Activated naive CD8-positive, alpha-beta T cell treated with anti-CD3 and anti-CD28 coated beads for 36 hours (primary cell): ENCODE measurements at places on chromosomes 11 and 22.
A peak's percentile ranks its signal among the peaks of the same experiment; 100 is the strongest.

DNA sequence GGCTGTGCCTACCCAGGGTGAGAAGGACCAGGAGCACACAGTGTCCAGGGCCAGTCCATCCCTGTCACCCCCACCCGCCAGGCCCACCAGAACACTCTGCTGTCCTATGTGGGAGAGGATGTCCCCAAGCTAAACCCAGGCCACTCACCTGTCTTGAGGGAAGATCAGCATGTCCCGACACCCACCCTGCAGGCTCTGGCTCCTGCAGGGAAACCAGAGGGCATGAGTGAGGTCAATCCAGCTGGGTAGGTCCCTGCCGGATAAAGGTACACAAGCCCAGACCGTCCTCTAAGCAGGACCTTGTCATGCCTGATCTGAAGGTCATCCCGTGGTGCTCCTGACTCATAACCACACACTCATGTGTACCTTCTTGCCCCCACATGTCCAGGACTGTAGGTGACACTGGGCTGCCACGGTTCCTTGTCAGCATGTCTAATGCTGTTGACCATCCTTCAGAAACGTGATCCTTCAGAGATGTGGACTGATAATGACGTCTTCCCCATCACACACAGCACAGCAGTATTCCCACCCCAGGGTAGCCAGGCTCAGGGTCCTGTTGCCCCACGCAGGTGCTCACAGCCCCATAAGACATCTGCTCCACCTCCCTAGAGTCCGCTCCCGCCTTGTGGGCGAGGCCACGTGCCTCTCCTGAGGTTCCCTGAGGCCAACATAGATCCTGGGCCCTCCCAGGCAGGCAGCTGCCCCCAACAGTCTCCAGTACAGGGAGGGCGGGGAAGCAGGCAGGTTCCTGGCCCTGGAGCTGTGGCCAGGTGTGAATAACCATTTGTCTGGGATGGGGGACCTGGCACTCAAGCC, 6.1 kb downstream of the ARVCF start:
- no peak for DNase-seq

DNA sequence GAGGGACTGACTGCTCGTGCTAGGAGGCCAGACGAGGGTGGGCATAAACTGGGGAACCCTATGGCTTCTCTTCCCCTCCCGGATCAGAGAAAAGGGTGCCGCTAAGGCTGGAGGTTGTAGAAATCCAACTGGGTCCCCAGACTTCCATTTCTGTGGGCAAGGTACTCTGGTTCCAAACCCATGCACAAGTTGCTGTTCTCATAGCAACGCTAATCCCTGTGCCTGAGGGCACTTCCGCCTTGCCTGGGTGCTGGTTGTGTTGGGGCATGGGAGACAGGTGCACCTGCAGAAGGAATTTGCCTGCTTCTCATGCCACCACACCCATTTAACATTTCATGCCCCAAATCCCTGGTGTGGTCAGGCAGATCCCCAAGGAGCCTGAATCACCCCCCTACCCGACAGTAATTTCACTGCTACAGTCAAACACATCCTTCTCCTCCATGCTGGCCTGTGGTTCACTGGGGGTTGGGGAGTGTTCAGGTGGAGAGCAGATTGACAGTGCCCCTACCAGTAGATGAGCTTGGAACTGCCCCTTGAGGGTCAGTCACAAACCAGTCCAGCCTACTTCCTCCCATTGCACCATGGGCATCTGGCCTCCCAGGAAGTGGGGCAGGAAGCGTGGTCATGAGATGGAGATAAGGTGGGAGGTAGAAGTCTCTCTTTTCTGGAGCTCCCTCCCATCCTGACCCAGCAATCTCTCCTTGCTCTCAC, 1.2 kb downstream of the C2CD2L start:
- peak; percentile 40 for DNase-seq

DNA sequence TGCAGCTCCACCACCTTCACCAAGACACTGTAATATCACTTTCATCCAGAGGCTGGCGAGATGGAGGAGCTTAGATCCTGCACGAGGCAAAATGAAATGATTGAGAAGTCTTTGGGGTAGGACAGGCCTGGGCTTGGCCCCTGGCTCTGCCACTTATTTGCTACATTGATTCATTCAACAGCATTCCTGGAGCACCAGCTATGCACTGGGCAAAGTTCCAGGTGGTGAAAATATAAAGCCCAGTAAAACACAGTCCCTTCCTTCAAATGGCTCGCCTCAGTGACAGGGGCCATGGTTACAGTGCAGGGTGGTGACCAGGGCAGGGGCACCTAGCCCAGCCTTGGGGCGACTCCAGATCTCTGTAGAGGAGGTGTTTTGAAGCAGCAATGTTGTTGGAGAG, 19.7 kb downstream of the ALX4 start:
- DNase-seq, result no peak

GRCh38 chr11:3905080-3905953, 49.9 kb downstream of the STIM1 start:
- peak; percentile 67 for DNase-seq

- DNase-seq, result no peak
Measured at GRCh38 chr22:28097627-28098026, 178.6 kb upstream of the PITPNB start.

- no peak for DNase-seq
Measured at GRCh38 chr11:34027516-34028408, 23.8 kb upstream of the CAPRIN1 start.

- no peak for DNase-seq
Measured at GRCh38 chr11:103662880-103663279, 373.6 kb upstream of the DDI1 start.

- DNase-seq, result no peak
Measured at GRCh38 chr22:38177926-38178604, 3.6 kb downstream of the PLA2G6 start.

DNA sequence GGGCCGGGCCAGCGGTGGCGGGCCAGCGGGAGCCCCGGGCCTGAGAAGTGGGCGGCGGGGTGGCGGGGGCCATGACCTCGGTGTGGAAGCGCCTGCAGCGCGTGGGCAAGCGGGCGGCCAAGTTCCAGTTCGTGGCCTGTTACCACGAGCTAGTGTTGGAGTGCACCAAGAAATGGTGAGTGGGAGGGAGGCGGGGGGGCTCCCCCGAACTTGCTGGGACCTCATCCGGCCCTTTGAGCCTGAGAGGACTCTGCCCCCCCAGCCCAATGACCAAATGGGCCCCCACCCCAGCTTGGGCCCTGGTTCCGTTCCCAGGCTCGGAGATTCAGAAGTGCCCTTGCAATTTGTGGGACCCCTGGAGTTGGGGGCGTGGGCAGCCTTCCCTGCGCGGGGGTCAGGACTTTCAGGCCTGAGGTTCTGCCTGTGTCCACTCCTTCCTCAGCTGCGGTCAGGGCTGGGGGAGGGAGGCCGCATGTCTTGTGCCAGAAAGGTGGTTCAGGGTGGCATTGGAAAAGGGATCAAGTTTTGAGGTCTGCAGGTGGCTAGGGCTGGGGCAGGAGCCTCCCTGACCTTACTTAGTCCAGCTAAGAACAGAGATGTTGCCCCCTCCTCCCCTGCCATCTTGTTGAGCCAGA, 496 bp downstream of the EHBP1L1 start:
- no peak for DNase-seq

GRCh38 chr11:76654980-76655379, 15.6 kb downstream of the LRRC32 start:
- DNase-seq, result no peak

DNA sequence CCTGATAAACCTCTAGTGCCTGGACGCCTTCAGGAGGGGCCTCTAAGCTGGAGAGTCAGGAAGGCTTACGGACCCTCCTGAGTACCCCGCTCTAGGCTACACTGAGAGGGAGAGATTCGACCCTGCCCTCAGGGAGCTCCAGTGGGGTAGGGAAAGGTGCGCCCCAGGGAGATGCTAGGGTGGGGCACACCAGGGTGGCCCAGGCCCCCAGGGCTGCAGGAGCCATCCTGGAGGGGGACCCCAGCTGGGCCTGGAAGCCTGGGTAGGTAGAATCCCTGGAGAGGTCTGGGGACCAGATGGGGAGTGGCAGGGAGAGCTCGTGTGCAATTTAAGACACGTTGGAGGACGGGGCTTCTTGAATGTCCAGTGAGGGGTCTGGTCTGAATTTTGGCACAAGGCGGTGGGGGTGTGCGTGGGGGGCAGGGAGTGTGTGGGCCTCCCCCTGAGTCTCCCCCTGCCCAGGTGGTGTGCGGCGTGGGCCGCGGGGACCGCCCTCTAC, 4.7 kb downstream of the CARNS1 start:
- DNase-seq, result peak; percentile 17

DNA sequence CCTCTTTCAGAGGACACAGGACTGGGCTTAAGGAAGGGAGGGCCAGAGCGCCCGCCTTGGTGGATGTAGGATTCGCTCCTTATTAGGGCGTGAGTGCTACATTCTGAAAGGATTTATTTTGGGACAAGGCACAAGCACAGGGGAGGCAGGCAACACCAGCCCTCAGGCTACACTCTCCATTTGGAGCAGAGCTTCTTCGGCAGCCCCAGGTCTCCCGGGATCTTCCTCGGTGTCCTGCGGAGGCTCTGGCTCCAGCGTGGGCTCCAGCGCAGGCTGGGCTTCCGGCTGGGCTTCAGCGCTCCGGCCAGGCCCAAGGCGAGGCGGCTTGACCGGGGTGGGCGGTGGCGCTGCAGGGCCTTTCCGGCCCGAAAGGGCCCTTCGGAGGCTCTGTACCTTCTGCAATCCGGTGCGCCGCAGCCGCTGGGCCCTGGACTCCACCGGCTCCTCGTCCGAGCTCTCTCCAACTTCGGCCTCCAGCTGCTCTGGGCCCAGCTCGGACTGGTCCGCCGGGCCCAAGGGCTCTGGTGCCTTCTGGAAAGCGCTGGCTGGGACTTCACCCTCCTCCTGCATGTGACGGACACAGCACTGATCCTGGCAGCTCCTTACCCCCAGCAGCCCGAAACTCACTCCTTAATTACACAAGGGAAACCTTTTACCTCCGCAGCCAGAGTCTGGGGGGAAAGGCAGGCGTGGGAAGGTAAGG, 1.1 kb downstream of the CAVIN3 start:
- no peak for DNase-seq

- DNase-seq, result no peak
Measured at GRCh38 chr22:21076912-21077625, 31.3 kb downstream of the LRRC74B start.

GRCh38 chr11:76660533-76661305, 9.8 kb downstream of the LRRC32 start:
- DNase-seq, result no peak

DNA sequence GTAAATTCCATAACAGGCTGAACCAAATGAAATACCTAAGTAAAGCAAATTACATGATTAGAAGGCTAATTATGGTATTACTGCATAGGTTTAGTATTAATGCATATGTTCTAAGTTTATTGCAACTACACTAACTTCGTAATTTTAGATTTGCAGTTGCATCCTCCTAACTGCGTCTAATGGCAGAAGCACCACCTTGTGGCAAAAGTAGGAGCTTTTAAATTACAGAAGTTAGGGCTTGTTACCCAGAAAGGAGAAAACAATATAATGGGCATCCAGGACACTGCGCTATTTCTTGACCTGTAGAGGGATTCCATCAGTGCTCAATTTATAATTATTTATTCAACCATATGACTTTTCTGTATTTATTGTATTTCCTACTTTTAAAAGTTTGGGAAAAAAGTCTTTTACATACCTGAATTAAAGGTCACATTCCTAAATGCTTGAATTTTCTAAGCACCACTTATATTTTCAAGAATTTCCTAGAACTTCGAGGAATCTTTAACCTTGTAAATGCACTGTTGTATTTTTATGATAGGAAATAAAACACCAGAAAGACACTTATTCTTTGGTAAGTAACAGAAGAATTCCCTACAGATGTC, 16.3 kb upstream of the GPR83 start:
- no peak for DNase-seq

GRCh38 chr11:17098658-17099057, 21.2 kb upstream of the RPS13 start:
- DNase-seq, result no peak

DNA sequence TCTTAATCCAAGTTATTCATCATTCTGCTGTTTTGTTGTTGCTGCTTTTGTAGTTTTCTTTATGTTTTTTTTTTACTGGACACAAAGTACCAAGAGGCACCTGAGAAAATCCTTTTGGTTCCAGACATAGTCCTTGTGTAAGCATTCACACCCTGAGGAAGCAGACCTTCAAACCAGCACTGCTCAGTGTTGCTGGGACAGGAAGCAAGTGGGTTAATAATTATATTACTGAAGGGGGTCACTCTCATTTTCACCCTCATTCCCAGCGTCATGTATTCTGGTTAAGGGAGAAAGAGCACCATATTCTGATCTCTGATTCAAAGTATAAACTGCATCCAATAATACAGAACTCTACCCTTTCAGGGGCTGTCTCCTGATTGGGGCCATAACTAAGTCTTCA, 5.9 kb upstream of the ALKBH3 start:
- no peak for DNase-seq

DNA sequence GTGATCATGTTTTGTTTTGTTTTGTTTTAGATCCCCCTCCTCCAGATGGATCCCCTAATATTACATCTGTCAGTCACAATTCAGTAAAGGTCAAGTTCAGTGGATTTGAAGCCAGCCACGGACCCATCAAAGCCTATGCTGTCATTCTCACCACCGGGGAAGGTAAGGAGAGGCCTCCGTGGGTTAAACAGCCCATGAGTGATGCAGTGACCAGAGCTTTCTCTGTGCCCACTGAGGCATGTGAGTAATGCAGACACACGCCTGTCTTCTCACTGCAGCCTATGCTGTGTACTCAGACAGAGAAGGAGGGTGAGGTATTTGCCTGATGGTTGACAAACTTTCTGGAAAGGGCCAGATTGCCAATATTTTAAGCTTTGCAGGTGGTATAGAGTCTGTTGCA, 73.7 kb upstream of the OR4B1 start:
- DNase-seq, result no peak

GRCh38 chr11:46905806-46906205, 12.5 kb downstream of the LRP4 start:
- no peak for DNase-seq

GRCh38 chr22:45475063-45475747, 27.5 kb upstream of the FBLN1 start:
- DNase-seq, result no peak

GRCh38 chr11:6228520-6228919, 5.9 kb downstream of the FHIP1B start:
- DNase-seq, result no peak

- DNase-seq, result no peak
Measured at GRCh38 chr22:46553189-46553588, 15.8 kb upstream of the CELSR1 start.

DNA sequence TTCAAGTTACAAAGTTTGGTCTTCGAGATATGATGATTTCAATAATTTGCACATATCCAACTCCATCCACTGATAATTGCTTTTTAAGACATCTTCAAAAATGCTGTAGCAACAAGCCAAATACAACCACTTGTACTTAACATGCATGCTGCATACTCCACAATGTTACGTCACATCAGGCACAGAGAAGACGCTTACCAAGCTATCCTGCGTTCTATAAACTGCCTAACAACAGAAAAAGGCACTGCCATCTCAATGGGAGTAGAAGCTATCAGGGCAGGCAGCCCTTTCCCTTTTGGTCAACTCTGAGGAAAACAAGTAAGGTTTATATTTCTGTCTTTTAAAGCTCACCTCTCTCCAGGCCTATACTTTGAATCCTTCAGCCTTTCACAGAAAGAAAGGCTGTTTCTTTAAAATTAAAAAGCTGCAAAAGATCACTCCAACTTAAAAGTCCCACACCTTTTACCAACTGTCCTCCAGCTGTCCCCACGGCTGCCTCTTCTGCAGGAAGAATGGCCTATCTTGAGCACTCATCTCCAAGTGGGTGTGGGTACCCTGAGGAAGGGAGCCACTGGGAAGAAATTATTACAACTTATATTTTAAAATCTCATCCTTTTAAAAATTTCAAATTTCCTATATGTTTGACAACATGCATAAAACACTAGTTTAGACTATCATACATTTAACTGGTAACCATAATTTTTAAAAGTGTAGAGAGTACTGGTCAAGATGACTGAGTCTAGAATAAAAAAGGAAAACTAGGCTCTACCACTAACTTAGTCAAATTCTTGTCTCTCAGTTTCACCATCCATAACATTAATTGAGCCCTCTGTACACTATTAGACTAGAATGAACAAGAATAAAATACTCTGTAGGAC, 14.5 kb downstream of the PHF21A start:
- DNase-seq, result no peak
